ENCODE measurements at places on chromosomes 2 and 18. TPM values are rescaled to one million over a fixed set of nuclear protein-coding genes. Genes with fewer than 3 reads are reported as not detected.

- DNase-seq = peak; percentile 42
- H3K4me3 ChIP-seq = no peak overlapping the region
- H3K4me1 ChIP-seq = no peaks in the 10 kb centered on the region
- no peaks in the 10 kb centered on the region for H3K27me3 ChIP-seq
- H3K36me3 ChIP-seq = no peaks in the 10 kb centered on the region
Observed at GRCh38 chr2:240204431-240205276, 64.2 kb upstream of the OTOS start.

DNA sequence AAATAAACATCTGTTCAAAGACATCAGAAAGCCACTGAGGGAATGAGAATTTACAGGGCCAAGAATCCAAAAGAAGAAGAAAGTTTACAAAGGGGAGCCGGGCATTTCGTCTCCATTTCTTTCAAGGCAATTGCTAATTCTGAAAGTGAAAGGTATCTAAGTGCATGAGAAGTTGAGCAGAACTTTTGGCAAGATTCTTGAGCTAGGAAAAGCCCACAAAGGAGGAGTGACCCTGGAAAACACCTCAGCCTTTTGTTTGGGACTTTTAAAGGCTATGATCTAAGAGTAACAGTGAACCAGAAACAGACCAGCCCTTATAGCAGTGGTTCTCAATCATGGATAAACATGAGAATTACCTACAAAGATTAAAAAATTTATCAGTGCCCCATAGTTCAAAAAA, 87.4 kb downstream of the MDH1 start:
- no peak overlapping the region for H3K27ac ChIP-seq
- no peaks in the 10 kb centered on the region for H3K4me1 ChIP-seq
- no peaks in the 10 kb centered on the region for H3K27me3 ChIP-seq

EFR3B gene
- total RNA-seq = 1.9 TPM

CAPN13 gene
- not detected for total RNA-seq

DNA sequence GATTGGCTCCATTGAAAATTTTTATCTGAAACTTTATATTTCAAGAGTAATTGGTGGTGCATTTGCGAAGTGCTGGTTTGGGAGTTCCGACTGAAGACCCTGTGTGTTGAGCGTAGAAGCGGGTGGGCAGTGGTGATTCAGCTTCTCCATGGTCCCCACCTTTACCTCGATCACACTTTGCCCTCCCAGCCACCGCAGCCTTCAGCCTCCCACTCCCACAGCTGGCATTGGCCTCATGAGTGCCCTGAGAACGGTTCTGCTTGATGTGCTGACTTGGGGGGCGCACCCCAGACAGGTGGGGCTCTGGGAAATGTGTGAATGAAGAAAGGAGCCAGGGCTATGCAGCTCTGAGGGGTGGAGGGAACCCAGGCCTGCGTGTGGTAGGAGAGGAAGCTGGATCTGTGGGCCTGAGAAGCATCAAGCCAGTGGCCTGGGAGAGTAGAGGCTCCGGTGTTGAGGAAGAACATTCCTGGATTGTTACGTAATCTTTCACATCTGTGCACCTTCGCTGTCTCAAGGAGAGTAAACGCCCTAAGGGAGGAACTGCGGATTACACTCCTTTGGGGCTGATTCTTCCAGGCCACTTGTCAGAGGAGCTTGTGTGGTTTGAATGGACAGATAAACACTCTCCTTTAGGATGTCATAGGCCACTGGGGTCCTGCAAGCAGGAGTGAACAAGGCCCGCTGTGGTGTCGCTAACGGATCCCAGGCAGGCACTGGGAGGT, 83.8 kb downstream of the NPAS2 start:
- H3K27ac ChIP-seq = no peak overlapping the region
- H3K4me1 ChIP-seq = peaks cover 13% of the 10 kb centered on the region

DNA sequence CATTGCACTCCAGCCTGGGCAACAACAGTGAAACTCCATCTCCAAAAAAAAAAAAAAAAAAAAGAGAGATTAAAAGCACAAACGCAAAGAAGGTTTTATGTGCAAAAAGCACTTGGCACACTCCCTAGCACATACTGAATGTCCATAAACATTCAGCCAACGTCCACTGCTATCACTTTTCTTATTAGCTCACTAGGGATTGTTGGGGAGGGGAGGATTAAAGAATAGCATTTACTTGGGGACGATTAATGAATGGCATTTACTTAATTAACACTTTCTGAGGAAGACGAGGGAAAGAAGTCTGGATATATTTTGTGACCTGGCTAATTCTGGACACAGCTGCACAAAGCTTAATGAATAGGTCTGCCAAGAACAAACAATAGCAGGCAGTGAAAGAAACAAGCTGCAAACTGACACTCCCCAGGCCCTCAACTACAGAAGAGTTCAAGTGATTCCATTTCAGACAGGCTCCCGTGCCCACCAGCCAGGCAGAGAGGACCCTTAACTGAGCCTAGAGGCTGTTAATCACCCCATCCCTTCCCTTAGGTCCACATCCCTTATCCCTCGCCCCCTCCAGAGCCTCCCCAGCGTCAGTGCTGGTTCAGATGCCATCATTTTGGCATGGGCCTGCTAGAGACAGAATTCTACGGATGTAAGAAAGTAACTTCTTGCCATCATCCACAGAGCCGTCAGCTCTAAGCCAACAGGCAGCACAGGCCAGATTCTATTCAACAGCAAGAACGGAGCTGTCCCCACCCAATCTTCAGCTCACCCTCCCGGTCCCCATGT, 7.4 kb downstream of the CYB5A start:
- no peaks in the 10 kb centered on the region for H3K36me3 ChIP-seq
- peaks cover 85% of the 10 kb centered on the region for H3K4me1 ChIP-seq
- H3K4me3 ChIP-seq = no peak overlapping the region
- H3K27ac ChIP-seq = peak overlapping the region; percentile 81
- peak; percentile 79 for DNase-seq

GALNT13 gene
- 1.8 TPM for total RNA-seq

DNA sequence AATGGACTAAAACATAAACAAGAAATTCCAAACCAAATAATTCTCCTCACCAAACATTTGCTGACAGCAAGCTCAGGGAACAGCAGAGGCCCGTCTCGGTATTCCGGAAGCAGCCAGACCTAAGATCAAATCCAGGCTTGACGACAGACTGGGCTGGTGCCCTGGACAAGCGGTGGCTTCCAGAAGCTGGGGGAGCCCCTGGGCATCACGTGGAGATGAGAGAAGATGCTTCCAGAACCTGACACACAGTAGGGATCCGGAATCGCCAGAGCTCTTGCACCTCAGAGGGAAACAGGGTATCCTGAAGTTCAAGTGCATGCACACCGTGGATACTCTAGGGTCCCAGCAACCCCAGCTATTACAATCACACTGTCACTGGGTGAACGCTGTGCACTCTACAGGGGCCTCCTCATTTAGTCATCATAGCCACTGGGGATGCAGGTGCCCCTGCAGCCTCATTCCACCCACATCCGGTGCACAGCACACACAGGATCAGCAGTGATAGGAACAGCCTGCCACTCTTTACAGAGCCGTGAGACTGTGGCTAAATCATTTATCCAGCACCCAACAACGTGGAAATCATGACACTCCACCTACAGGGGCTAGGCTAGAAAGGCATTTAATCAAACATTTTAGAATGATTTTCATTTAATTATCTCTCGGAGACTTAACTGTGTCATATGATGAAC, 102.6 kb downstream of the HDAC4 start:
- H3K4me3 ChIP-seq = peak overlapping the region; percentile 6
- peaks cover 97% of the 10 kb centered on the region for H3K4me1 ChIP-seq
- peak overlapping the region; percentile 38 for H3K27ac ChIP-seq
- H3K27me3 ChIP-seq = no peaks in the 10 kb centered on the region
- no peaks in the 10 kb centered on the region for H3K36me3 ChIP-seq

GRCh38 chr2:133504566-133505505, 63.4 kb downstream of the NCKAP5 start:
- H3K27me3 ChIP-seq = no peaks in the 10 kb centered on the region
- H3K4me3 ChIP-seq = no peak overlapping the region
- no peaks in the 10 kb centered on the region for H3K36me3 ChIP-seq
- DNase-seq = no peak

DNA sequence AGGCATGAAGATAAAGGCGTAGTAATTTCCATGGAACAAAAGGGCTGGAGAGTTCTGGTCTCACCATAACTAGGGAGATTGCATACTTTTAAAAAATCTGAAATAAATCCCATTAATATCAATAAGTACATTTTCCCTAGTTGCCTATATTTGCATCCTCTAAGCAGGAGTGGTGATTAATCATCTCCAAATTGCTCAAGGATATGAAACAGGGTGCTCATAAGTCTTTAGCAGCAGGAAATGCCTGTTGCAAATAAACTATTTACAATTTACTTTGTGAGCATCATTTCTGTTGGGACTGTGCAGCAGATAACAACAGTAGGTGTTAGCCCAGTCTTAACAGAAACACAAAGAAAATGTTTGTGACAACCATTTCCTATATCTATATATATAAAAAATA, 92.4 kb upstream of the TMEM178A start:
- DNase-seq = no peak
- no peaks in the 10 kb centered on the region for H3K36me3 ChIP-seq
- no peaks in the 10 kb centered on the region for H3K27me3 ChIP-seq
- H3K4me1 ChIP-seq = peaks cover 18% of the 10 kb centered on the region

GRCh38 chr2:68771211-68771751, 36.7 kb downstream of the ARHGAP25 start:
- H3K4me3 ChIP-seq = no peak overlapping the region
- no peaks in the 10 kb centered on the region for H3K27me3 ChIP-seq
- DNase-seq = no peak
- H3K4me1 ChIP-seq = peaks cover 16% of the 10 kb centered on the region
- H3K36me3 ChIP-seq = no peaks in the 10 kb centered on the region
- peak overlapping the region; percentile 27 for H3K27ac ChIP-seq

- H3K27me3 ChIP-seq = no peaks in the 10 kb centered on the region
- H3K27ac ChIP-seq = peak overlapping the region; percentile 91
- no peak for DNase-seq
- peaks cover 65% of the 10 kb centered on the region for H3K4me1 ChIP-seq
Observed at GRCh38 chr2:47025969-47026610, 110.5 kb upstream of the MCFD2 start.

DNA sequence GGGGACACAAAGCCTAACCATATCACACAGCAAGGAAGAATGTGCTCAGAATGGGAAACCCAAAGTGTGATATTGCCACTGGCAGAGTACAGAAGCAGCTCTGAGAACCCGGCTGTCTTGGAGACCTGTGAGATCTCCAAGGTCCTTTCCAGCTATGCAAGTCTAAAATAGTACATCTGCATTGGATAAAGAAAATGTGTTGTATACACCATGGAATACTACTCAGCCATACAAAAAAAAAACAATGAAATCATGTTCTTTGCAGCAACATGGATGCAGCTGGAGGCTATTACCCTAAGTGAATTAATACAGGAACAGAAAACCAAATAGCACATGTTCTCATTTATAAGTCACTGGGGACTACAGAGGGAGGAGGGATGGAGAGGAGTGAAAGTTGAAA, 36.5 kb upstream of the RFX8 start:
- no peak for DNase-seq
- H3K27me3 ChIP-seq = no peaks in the 10 kb centered on the region
- H3K36me3 ChIP-seq = no peaks in the 10 kb centered on the region

- no peak overlapping the region for H3K4me3 ChIP-seq
- no peaks in the 10 kb centered on the region for H3K27me3 ChIP-seq
- no peak for DNase-seq
- H3K27ac ChIP-seq = no peak overlapping the region
Observed at GRCh38 chr2:75459565-75460310, 101.0 kb downstream of the EVA1A start.

SETBP1 gene
- 100 TPM for total RNA-seq

DNA sequence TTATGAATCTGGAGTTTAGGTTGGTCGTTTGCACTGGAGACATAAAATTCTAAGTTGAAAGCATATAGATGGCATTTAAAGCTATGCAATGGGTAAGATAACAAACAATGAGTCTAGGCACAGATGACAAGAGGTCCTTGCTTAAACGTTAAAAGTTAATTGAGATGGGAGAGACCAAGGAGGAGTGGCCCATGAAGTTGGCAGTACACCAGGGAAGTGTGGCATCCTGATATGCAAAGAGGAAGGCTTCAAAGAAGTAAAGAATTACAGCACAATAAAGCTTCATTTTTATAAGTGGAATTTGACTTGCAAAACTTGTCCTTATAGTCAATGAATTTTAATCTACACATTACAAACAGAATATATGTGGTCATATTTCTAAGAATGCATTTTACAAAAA, 23.2 kb downstream of the UPP2 start:
- no peaks in the 10 kb centered on the region for H3K36me3 ChIP-seq
- no peaks in the 10 kb centered on the region for H3K27me3 ChIP-seq
- DNase-seq = no peak
- no peaks in the 10 kb centered on the region for H3K4me1 ChIP-seq
- no peak overlapping the region for H3K27ac ChIP-seq
- no peak overlapping the region for H3K4me3 ChIP-seq

- no peak overlapping the region for H3K27ac ChIP-seq
- peaks cover 4% of the 10 kb centered on the region for H3K4me1 ChIP-seq
- no peaks in the 10 kb centered on the region for H3K27me3 ChIP-seq
Observed at GRCh38 chr2:174233771-174234275, 14.5 kb downstream of the OLA1 start.

GRCh38 chr2:61055557-61055956, 10.1 kb upstream of the SANBR start:
- H3K27me3 ChIP-seq = no peaks in the 10 kb centered on the region
- no peaks in the 10 kb centered on the region for H3K36me3 ChIP-seq
- no peaks in the 10 kb centered on the region for H3K4me1 ChIP-seq
- no peak overlapping the region for H3K27ac ChIP-seq
- DNase-seq = no peak
- no peak overlapping the region for H3K4me3 ChIP-seq

GRCh38 chr2:3024401-3024935, 353.1 kb downstream of the EIPR1 start:
- H3K4me3 ChIP-seq = no peak overlapping the region
- no peak for DNase-seq
- no peaks in the 10 kb centered on the region for H3K36me3 ChIP-seq
- no peak overlapping the region for H3K27ac ChIP-seq

SKA1 gene
- total RNA-seq = not detected

ACKR3 gene
- total RNA-seq = 17.6 TPM

HMSD gene
- not detected for total RNA-seq

APCDD1 gene
- total RNA-seq = 22.7 TPM

OTOS gene
- total RNA-seq = not detected

GRCh38 chr2:127620866-127621265, 25.1 kb upstream of the GPR17 start:
- no peak overlapping the region for H3K4me3 ChIP-seq
- no peaks in the 10 kb centered on the region for H3K27me3 ChIP-seq
- no peak overlapping the region for H3K27ac ChIP-seq
- H3K4me1 ChIP-seq = no peaks in the 10 kb centered on the region
- DNase-seq = peak; percentile 53

- DNase-seq = no peak
- H3K27ac ChIP-seq = no peak overlapping the region
- H3K27me3 ChIP-seq = no peaks in the 10 kb centered on the region
- H3K36me3 ChIP-seq = no peaks in the 10 kb centered on the region
- no peak overlapping the region for H3K4me3 ChIP-seq
Observed at GRCh38 chr2:23366720-23367119, 18.3 kb upstream of the KLHL29 start.

DNA sequence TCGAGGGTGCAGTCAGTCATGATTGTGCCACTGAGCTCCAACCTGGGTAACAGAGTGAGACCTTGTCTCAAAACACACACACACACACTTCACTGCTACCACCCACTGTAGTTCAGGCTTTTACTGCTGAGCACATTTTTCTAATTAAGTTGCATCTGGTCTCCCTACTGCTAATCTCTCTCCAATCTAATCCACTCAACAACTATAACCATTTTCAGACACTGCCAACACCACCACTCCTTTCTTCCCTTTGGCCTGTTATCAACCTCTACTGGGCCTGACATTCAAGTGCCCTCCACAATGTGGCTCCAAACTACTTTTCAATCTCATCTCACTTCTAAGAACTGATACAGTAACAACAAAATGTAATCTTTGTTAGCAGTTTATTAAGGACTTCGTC, 44.8 kb downstream of the RMP24 start:
- H3K4me1 ChIP-seq = no peaks in the 10 kb centered on the region
- H3K27ac ChIP-seq = no peak overlapping the region
- no peaks in the 10 kb centered on the region for H3K36me3 ChIP-seq
- no peak for DNase-seq
- no peak overlapping the region for H3K4me3 ChIP-seq
- H3K27me3 ChIP-seq = no peaks in the 10 kb centered on the region

Data from sigmoid colon (tissue), 7 donors.